SIG-M5 (cell line): ENCODE measurements at places on chromosomes 12 and 14.

DNA sequence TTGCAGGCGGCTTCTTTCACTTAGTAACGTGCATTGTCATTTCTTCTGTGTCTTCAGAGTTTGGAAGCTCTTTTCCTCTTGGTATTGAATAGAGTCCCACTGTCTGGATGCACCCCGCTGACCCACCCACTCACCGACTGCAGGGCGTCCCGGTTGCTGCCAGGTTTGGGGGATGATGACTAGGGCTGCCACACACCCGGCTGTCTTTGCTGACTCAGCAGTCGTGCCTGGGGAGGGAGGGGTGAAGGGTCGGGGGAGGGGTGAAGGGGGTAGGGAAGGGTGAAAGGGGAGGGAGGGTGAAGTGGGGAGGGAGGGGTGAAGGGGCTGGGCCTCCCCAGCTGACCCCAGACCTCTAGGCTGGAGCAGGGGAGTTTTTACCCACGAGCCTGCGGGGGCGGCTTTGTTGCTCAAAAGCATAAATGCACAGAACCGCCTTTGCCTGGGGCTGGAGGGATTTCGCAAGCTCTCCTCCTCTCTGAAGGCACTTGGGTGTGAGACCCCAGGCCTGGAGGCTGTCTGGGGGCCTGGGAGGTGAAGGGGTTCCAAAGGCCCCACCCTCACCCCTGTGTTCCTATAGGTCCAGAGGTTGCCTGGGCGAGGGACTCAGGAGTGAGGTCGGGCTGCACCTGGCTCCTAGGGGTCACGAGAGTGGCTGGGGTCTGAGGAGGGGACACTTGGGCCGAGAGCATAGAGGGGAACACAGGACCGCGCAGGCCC lies 31.3 kb upstream of the ULK1 start:
- DNase-seq: no peak

- DNase-seq: no peak
These were observed 4.2 kb downstream of the RHOF start for GRCh38 chr12:121789233-121789781.

- no peak for DNase-seq
These were observed 209.4 kb downstream of the KTN1 start for GRCh38 chr14:55789406-55789805.

DNA sequence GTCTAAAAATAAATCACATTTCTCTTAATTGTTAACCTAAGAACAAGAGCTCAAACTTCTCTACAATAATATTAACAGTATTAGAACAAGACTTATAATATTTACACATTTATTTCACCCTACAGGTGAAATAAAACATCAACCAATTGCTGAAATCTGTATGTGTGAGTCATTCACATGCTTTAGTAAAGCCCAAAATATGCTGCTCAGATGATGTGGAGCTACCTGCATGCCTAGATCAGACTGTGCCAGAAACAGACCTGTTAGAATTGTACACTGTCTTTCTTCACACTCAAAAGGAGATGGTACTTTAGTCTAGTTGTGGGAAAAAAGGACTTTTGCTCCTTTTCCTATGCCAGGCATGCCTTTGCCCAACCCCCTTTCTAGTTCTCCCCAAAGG lies 54.7 kb downstream of the RPS6KA5 start:
- no peak for DNase-seq

DNA sequence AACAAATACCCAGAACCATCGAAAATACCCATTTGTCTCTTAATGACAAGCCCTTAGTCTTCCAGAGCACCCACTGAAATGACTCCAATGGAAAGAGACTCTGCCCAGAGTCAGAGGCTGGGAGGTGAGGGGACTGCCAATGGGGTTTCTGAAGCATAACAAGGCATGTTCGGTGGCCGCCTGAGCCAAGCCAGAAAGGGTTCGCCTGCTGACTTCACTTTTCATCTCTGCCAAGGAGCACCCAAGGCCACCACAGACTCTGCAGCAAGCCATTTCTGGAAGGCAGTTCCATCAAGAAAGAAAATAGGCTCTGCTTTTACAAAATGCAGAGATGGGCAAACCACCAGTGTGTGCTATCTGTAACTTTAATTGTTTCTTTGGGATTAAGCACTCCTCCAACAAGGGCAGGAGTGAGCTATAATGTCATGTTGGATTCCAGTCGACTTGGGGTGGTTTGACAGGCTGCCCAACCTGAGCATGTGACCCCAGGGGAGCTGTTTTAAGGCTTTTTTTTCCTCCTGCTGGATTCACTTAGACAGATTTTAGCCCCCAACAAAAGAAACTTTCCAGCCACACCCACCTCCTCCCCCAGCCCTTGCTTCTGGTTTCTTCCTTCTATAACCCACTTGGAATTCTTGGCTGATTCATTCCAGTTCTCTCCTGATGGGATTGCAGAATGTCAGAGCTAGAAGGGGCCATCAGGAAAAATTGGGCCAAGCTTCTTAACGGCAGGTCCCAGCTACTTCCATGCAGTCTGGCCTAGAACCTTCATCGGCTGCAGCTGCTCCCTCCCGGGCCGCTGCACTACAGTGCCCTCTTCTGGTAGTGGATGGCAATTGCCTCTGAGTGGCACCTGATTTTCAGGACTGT lies 24.1 kb downstream of the CKAP4 start:
- DNase-seq: no peak

- no peak for DNase-seq
These were observed 48.7 kb downstream of the PPFIBP1 start for GRCh38 chr12:27572486-27573255.
